ENCODE measurements at places on chromosomes 6 and 20.

GRCh38 chr6:131861381-131861780, 53.6 kb downstream of the ENPP1 start:
- H3K36me3 ChIP-seq, result no peaks in the 10 kb centered on the region
- H3K4me3 ChIP-seq, result no peak overlapping the region
- H3K4me1 ChIP-seq, result peaks cover 8% of the 10 kb centered on the region
- no peaks in the 10 kb centered on the region for H3K27me3 ChIP-seq
- H3K27ac ChIP-seq, result peak overlapping the region; percentile 91

DNA sequence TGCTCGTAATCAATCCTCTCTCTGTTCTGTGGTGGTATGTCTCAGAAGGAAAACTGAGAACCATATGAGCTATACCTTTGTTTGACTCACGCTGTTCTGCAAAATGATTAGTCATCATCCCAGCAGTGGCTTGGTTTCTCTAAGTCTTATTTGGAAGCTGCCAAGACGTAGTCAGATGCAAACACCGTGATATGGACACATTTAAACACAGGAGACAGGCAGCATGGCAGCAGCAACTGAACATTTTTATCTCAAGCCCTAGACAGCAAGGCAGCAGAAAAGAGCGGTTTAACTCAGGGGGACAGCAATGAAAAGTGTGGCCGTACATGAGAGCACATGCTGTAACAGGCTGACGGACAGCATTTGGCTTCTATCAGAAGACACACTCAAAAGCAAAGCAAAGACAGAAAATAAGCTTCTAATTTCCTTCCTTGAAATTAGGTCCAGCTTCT, 1295.1 kb downstream of the EPHA7 start:
- H3K4me3 ChIP-seq, result no peak overlapping the region
- H3K27ac ChIP-seq, result no peak overlapping the region
- no peaks in the 10 kb centered on the region for H3K4me1 ChIP-seq
- H3K27me3 ChIP-seq, result no peaks in the 10 kb centered on the region

GRCh38 chr20:8573686-8574085, 441.6 kb downstream of the PLCB1 start:
- H3K27ac ChIP-seq, result no peak overlapping the region
- no peaks in the 10 kb centered on the region for H3K36me3 ChIP-seq
- H3K4me1 ChIP-seq, result no peaks in the 10 kb centered on the region
- no peak overlapping the region for H3K4me3 ChIP-seq
- no peaks in the 10 kb centered on the region for H3K27me3 ChIP-seq

- H3K27me3 ChIP-seq, result no peaks in the 10 kb centered on the region
- H3K4me3 ChIP-seq, result no peak overlapping the region
- H3K27ac ChIP-seq, result no peak overlapping the region
- no peak for DNase-seq
- H3K4me1 ChIP-seq, result peaks cover 2% of the 10 kb centered on the region
- H3K36me3 ChIP-seq, result no peaks in the 10 kb centered on the region
These were observed 184.2 kb upstream of the LAMP5 start for GRCh38 chr20:9330151-9330550.

DNA sequence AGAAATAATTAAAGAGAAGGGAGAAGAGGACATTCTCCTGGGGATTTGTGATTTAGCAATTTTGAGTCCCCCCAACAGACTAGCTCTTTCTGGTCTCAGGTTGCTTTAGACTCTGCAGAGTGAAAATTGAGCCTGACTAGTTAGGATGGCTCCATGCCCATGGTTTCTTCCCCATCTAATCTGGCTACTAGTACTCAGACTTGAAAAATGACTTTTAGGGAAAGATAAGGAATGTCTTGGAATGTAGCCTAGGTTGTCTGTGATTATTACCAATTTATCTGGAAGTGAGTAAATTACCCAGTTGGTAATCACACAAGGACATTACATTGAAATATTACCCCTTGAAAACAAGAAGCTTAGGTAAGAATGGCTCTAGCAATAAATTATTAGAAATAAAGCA, 4.2 kb downstream of the BEND6 start:
- no peaks in the 10 kb centered on the region for H3K27me3 ChIP-seq
- no peak overlapping the region for H3K27ac ChIP-seq
- no peaks in the 10 kb centered on the region for H3K36me3 ChIP-seq
- H3K4me3 ChIP-seq, result no peak overlapping the region

DNA sequence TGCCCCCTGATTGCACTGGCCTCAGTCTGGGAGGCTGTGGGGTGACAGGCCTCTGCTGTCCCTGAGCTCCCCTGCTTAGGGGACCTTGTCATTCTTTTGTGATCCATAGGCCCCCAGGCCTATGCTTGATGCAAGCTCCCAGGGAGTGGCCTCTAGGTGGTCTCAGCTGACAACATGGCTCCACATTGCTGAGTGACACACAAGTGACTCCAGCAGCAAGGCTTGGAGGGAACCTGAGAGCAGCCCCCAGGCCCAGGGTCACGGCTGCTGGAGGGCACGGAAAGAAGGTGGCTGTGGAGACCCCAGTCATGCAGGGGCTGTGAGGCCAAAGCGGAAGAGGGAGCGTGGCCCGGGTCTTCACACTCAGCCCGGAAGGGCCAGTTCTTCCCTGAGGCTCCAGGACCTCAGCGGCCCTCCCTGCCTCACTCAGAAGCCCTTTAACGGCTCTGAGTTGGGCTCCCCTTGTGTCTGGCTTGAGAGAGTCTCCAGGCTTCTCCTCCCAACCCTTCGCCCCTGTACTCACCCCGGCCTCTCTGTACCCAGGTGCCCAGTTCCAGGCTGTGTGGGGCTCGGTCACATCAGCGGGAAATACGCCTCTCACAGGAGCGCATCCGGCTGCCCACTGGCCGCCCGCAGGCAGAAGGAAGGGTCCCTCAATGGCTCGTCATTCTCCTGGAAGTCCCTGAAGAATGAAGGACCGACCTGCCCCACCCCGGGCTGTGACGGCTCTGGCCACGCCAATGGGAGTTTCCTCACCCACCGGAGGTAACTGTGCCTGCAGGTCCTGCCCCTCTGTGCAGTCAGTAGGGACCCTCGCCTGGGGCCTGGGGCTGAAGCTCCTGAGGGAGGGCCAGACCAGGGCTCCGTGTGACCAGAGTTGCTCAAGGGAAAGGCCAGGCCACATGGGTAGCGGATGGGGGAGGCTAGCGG, 23.7 kb upstream of the PCMTD2 start:
- no peaks in the 10 kb centered on the region for H3K4me1 ChIP-seq
- H3K36me3 ChIP-seq, result no peaks in the 10 kb centered on the region
- H3K4me3 ChIP-seq, result no peak overlapping the region
- DNase-seq, result no peak
- H3K27me3 ChIP-seq, result no peaks in the 10 kb centered on the region

DNA sequence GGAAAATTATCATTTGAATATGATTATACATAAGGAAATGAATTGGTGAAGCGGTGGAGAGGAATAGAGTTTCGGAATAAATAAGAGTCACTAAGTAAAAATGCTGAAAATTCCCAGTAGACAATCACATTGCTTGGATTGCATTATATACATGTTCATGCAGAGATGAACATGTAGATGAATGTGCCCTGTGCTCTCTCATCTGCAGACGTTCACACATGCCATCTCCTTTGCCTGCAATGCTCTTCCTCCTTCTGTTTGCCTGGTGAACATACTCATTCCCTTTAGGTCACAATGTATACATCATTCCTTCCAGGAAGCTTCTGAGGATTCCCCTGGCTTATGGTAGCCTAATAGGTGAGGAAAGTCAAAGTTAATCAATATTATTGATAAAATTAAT, 17.9 kb downstream of the DCDC2 start:
- no peaks in the 10 kb centered on the region for H3K27me3 ChIP-seq
- no peaks in the 10 kb centered on the region for H3K4me1 ChIP-seq
- H3K36me3 ChIP-seq, result no peaks in the 10 kb centered on the region
- H3K27ac ChIP-seq, result no peak overlapping the region

DNA sequence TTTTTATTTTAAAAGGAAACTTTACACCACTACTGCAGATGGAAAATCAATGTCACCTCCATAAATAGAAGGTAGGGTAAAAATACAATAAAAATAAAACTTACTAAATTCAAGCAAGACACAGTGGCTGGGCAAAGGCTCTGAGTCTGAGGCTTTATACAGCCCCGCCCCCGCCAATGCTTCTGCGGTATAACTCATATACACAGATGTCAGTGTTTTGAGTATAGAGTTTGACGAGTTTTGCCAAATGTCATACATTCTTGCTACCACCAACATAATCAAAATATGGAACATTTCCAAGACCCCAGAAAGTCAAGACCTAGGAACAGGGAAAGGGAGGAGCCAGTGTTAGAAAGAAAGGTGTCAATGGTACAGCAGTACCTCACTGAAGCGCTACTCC, 12.8 kb downstream of the NFATC2 start:
- no peaks in the 10 kb centered on the region for H3K36me3 ChIP-seq
- H3K27ac ChIP-seq, result no peak overlapping the region
- H3K4me3 ChIP-seq, result no peak overlapping the region

- no peak for DNase-seq
- no peaks in the 10 kb centered on the region for H3K36me3 ChIP-seq
- H3K4me1 ChIP-seq, result no peaks in the 10 kb centered on the region
- no peak overlapping the region for H3K4me3 ChIP-seq
These were observed 125.3 kb downstream of the SLC16A10 start for GRCh38 chr6:111212625-111213024.

- no peak overlapping the region for H3K27ac ChIP-seq
- no peaks in the 10 kb centered on the region for H3K36me3 ChIP-seq
- DNase-seq, result no peak
- H3K27me3 ChIP-seq, result no peaks in the 10 kb centered on the region
These were observed 160.2 kb downstream of the MTFR2 start for GRCh38 chr6:136089876-136090275.

GRCh38 chr6:105934708-105935107, 151.4 kb upstream of the PRDM1 start:
- H3K27me3 ChIP-seq, result no peaks in the 10 kb centered on the region
- no peak for DNase-seq
- H3K4me3 ChIP-seq, result no peak overlapping the region
- no peaks in the 10 kb centered on the region for H3K36me3 ChIP-seq

- no peak overlapping the region for H3K4me3 ChIP-seq
- H3K4me1 ChIP-seq, result no peaks in the 10 kb centered on the region
These were observed 508.9 kb upstream of the SOX4 start for GRCh38 chr6:21084656-21085055.

Measured in trophoblast cell (in vitro differentiated cells and primary cell).